ENCODE measurements at places on chromosomes 11 and 22.
A peak's percentile ranks its signal among the peaks of the same experiment; 100 is the strongest.

DNA sequence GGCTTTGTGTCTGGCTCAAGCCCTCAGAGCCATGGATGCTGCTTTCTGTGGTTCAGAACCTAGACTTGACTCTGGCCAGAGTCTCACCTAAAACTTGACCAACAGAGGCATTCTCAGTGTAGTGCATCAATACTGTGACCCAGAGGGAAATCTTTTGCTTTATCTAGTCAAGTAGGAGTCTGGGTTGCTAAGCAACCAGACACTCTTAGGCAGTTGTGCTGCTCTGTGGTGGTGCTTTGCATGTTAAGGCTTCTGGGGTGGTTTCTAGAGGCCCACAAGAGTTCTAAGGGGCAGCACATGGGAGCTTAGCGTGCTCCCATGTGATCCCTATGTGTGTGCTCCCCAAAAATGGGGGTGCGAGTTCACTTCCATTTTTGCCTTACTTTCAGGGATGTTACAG is 224.6 kb upstream of the PLET1 start:
- no peak for DNase-seq

DNA sequence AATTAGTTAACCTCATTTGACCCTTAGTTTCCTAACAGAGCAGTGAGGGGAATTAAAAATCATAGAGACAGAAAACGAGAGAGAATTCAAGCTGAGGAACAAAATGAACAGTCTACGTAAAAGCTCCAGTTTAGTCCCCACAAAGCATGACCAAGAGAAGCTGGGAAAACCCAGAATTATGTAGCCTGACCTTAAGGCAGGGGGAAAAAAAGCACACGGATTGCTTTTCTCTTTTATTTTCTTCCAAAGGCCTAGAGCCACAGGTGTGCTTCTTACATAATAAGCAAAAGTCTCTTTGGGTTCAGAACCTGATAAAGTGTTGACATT is 514 bp upstream of the AMBRA1 start:
- DNase-seq, result no peak

DNA sequence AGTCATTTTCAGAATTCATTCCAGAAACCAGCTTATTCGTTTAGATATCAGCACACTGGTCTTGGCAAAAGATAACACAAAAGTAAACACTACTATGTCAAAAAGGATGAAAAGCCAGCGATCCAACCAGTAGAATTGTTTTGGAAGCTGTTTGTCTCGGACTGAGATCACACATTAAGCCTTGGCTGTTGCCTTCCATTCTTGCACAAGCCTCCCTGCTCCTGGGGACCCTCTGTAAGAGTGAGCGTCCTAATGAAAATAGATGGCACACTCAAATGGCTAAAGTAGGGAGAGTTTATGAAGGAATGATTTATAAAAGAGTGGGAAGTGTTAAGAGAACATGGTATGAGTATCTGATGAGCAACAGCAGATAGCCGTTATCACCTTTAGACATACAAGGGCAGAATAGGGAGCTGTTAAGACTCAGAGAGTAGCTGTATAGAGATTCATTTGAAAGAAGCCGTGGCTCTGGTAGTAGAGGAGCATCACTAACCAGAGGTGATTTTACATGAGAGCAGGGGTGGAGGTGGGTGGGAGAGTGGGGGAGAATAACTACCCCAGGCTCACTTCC is 25.2 kb downstream of the PDE3B start:
- no peak for DNase-seq

- no peak for DNase-seq
These were observed 28.0 kb downstream of the CHRDL2 start for GRCh38 chr11:74703211-74703610.

GRCh38 chr22:44755956-44756361 is 3.6 kb downstream of the ARHGAP8 start:
- DNase-seq, result no peak

DNA sequence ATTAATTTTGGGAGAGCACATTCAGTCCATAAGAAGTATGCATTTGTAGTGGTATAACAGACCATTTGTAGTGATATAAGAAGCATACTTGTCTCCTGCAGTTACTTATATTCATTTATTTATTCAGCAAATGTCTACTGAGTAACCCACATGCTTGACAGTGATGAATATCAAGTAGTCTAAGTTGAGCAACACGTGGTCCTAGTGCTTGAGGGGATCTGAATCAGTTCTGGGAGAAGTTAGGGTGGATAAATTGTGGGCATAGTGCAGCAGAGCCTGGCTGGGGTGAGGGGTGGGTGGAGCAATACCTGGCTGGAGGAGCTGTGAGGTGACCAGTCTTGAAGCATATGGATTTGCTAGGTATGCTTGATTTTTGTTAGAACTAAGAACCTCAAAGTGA is 24.3 kb downstream of the STX3 start:
- no peak for DNase-seq

- no peak for DNase-seq
These were observed 11.3 kb upstream of the KCNJ5 start for GRCh38 chr11:128879817-128880216.

GRCh38 chr22:27490080-27490479 is 311.5 kb downstream of the MN1 start:
- DNase-seq, result no peak

- no peak for DNase-seq
These were observed 21.8 kb upstream of the SLC5A12 start for GRCh38 chr11:26743622-26744021.

DNA sequence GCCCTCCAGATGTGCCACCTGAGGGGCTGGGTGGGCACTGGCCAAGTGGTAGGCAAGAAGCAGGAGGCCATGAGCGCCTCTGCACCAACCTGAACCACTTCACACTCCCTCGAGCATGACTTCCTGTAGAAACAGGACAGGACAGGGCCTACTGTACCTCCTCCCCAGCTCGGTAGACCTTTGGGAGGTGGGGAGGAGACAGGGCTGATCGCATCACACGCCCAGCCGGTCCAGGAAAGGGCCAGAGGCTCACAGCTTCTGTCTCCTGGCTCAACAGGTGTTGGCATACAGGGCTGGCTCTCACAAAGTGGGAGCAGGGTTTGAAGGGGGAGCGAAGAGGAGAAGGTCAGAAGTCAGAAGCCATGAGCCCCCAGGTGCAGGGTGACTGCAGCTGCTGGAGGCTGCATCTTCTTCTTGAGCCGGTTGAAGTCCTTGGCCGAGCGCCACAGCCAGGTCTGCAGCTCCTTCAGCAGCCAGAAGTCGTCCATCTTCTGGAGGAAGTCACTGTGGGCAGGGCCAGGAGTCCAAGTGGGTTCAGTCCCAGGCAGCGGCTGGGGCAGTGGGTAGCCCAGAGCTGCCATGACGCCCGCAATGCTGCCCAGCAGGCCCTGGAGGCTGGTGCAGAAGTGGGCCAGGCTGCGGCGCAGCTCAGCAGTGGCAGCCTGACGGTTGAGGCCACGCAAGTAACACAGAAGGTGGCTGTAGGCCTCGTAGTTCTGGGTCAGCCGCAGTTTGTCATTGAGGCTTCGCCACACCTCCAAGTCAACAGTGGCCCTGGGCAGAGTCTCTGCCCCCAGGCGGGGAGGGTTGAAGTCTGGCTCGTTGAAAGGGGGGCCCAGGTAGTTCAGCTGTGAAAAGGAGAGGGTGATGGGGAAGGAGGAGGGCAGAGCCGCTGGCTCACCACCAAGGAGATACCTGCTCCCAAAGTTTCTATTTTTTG is 8.3 kb downstream of the CLCF1 start:
- no peak for DNase-seq

DNA sequence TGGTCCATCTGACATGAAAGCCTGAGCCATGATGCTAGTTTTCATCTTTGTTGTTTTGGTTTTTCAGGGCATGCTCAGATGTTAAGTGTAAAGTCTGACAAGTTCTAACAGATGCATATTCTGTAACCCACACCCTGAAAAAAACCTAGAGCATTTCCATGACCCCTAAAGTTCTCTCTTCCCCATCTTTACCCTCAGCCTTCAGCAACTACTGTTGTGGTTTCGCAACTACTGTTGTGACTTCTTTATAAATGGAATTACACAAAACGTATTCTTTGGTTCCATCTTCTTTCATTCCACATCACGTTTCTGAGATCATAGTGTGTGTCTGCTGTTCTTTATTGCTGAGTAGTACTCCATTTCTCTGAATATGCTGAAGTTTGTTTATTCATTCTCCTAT is 65.1 kb upstream of the LDLRAD3 start:
- no peak for DNase-seq

DNA sequence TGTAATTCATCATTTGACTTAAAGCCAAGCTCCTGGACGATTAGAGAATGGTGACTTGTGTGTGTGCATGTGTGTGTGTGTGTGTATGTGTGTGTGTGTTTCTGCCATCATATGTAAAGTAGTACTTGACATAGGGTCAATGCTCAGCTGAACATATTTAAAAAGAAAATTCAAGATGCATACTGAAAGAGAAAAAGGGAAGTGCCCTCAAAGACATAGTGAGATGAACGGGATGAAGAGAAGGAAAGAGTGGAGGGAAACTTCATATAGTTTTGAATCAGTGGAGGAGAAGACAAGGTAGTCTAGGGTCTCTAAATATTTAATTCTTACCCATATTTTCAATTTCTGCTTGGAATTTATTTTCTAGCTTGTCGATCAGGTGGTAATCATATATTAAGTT is 4.0 kb downstream of the TCN1 start:
- DNase-seq, result no peak

DNA sequence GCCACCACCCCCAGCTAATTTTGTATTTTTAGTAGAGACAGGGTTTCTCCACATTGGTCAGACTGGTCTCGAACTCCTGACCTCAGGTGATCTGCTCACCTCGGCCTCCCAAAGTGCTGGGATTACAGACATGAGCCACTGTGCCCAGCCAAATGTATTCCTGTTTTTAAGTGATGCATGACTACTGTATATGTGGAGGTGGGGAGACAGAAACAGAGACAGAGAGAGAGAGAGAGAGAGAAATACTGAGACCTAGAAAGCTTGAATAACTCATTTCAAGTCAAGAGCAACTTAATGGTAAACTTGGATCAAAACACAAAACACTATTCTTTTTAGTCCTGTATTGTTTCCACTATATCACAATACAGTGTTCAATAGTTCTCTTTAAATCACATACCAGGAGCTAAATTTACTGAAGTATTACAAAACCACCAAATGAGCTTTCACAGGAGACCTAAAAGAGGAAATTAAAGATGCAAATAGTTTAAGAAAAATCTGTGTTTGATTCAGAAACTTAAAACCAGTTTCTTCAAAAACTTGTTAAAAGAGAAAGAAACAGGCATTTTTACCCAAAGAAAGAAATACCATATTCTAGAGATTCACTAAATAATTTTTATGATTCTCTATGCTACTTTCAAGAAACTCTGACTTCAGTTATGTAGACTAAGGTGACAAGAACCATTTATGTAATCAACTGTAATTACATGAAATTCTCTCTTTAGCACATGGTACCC is 188.7 kb downstream of the ETS1 start:
- DNase-seq, result no peak

DNA sequence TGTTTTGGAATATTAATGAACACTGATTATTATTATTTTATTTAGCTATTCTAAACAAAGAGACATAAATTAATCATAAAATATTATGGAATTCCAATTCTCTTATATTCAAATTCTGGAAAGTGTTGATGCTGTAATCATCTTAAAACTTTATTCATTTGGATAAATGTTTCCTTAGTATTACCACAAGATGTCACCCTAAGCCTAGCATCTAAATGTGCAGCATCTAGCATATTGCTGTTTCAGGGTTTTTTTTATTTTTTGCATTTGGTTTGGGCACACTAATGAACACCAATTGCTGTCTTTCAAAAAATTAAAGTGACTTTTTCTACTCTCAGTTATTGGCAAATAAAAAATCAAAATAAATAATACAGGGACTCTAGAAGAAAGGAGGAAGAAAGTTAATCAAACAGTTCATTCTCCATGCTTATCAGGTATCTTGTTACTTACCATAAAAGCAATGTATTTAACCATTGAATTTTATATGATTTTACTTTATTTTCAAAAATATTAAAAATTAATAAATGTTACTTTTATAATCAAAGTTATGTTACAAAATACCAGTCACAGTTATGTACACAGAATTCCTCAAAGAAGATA is 31.8 kb downstream of the DLG2 start:
- DNase-seq, result no peak

DNA sequence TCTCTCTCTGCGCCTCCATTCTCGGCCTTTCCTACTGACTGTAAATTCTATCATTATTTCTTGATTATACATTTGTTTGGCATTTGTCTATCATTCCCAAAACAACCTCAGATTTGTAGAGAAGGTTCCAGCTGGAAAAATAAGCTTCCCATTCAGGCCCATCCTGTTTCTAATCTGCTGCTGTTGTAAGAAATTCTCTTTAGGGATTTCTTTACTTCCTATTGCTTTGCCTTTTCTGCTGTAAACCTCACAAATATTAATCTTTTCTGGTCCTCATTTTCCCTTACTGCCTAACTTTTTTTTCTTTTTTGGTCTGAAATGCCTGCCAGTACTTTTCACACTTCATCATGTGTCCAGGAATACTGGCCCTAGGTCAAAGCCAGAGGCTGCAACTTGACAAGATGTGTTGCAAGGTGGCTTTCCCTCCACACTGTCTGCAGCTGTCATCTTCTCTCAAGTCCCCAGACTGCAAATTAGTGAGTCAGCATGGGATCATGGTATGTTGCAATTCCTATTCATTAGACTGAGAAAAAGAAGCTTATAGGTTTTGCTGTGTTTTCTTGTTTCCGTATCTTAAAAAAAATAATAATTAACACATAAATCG is 858.7 kb upstream of the CHORDC1 start:
- no peak for DNase-seq

- DNase-seq, result no peak
These were observed 17.7 kb upstream of the FNBP4 start for GRCh38 chr11:47784785-47785381.

GRCh38 chr11:69918938-69919650 is 99.9 kb upstream of the FGF3 start:
- peak; percentile 65 for DNase-seq

GRCh38 chr22:47112582-47112965 is 350.1 kb downstream of the TBC1D22A start:
- no peak for DNase-seq

- no peak for DNase-seq
These were observed 1206.3 kb upstream of the CNTN5 start for GRCh38 chr11:97814325-97814959.

- no peak for DNase-seq
These were observed 21.0 kb upstream of the RAB30 start for GRCh38 chr11:83092488-83093384.

- DNase-seq, result no peak
These were observed 342.3 kb downstream of the LARGE1 start for GRCh38 chr22:33577862-33578411.

DNA sequence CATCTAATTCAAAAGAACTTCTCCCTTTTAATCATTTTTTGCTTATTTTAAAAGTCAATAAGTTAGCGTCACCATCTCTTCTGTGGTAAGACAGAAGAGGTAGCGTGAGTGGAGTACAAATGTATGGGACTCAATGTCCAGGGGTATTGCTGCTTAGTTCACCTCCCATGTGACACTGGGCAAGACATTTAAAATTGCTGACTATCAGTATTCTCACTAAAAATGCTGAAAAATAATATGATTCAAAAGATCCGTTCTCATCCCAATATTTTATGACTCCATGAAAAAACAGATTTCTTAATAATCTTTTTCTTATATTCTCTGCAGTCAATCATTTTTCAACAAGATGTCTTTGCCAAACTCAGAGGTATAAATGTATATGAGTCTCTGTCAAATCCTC is 68.1 kb upstream of the LRRC4C start:
- no peak for DNase-seq

All from GM19239 (cell line).